Activated CD8-positive, alpha-beta memory T cell treated with anti-CD3 and anti-CD28 coated beads for 1 hour (primary cell): ENCODE measurements at places on chromosomes 12 and 14.

DNA sequence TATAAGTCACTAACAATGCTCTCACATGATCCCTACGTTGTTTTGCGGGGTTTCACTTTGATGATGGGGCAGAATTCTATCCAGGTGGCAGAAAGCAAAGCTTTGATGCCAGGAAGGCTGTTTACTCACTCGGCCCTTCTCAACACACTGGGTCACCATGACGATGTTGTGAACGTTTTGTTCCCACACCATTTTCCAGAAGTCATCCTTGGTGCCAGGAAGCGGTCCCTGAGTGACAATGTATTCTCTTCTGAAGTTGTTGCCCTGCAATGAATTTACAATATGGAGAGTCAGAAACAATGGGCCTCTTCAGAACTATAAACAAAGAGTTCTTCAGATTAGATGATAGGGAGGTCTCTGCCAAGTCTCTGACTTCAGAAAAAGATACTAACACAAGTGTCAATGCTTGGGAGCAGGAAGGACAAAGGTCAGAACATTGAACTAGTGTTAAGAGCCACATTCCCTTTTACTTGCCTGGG lies 101.3 kb downstream of the PTPRB start:
- DNase-seq, result no peak

GRCh38 chr12:74538491-74539258 lies 1.0 kb downstream of the ATXN7L3B start:
- no peak for DNase-seq

DNA sequence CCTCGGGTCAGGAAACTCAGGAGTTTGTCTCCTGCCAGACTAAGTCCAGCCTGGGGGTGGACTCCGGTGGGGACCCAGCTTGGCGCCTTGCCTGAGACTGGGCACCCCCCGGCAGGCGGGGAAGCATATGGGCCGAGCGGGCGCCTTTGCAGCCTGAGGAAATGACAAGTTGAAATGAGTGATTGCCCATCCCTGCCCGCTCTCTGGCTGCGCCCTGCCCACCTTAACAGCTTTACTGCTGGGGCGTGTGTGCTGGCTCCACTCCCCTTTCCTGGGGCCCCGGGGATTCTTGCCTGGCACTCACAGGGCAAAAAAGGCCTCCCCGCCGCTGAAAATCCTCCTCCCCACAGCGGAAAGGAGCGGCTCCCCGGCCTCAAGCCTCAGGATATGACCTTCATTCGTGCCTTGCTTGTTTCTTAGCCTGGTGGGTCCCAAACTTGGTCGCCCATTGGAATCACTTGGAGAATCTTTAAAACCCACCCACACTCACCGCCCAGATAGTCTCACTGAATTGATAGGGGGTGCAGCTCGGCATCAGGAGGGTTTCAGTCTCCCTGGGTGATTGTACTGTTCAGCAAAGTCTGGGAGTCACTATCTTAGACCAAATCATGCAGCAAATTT lies 1.5 kb downstream of the RFLNA start:
- no peak for DNase-seq

GRCh38 chr14:65703521-65703920 lies 291.0 kb downstream of the FUT8 start:
- DNase-seq, result no peak

- no peak for DNase-seq
Observed at GRCh38 chr12:82593901-82594396, 92.8 kb upstream of the TMTC2 start.

GRCh38 chr12:10967409-10967808 lies 19.3 kb downstream of the TAS2R50 start:
- no peak for DNase-seq

DNA sequence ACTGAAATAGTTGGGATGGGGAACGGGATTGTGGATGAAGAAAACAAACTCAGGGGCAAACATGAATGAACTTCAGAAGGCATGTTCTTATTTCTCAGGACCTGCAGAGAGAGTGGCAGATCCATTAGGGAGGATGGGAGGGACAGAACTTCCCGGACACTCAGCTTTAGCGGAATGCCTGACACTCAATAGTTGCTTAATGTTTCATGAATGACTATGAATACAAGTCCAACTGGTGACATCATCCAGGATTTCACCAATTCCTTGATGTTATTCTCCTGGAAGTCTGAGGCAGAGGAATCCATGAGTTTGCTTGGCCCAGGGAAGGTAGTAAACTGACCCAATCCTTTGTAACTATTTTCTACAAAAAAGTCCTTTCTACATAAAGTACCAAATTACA lies 37.8 kb upstream of the LRRC10 start:
- no peak for DNase-seq

GRCh38 chr12:96263449-96263902 lies 69.3 kb downstream of the ELK3 start:
- DNase-seq, result no peak

DNA sequence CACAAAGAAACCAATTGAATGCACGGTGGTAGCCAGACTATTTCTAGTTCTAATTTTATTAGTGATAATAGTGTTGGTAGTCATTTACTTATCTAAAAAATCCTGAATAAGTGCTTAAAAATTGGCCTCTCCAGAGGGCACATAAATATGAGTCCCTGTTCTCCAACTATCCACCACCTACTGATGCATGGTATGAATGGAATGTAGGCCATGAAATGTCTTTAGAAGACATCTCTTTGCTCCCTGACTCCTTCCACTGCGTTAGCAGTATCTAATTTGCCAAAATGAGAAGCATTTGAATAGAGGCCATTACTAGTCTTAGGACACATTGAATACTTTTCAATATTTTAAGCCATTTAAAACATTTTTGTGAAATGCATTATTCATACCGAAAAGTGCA lies 261.7 kb downstream of the LRFN5 start:
- no peak for DNase-seq

GRCh38 chr12:1644534-1645438 lies 15.8 kb downstream of the WNT5B start:
- DNase-seq, result no peak

GRCh38 chr14:90137807-90138206 lies 76.0 kb downstream of the KCNK13 start:
- no peak for DNase-seq

GRCh38 chr12:50243507-50243906 lies 39.8 kb downstream of the LIMA1 start:
- no peak for DNase-seq

- no peak for DNase-seq
Observed at GRCh38 chr14:94341656-94342333, 18.7 kb upstream of the SERPINA6 start.

DNA sequence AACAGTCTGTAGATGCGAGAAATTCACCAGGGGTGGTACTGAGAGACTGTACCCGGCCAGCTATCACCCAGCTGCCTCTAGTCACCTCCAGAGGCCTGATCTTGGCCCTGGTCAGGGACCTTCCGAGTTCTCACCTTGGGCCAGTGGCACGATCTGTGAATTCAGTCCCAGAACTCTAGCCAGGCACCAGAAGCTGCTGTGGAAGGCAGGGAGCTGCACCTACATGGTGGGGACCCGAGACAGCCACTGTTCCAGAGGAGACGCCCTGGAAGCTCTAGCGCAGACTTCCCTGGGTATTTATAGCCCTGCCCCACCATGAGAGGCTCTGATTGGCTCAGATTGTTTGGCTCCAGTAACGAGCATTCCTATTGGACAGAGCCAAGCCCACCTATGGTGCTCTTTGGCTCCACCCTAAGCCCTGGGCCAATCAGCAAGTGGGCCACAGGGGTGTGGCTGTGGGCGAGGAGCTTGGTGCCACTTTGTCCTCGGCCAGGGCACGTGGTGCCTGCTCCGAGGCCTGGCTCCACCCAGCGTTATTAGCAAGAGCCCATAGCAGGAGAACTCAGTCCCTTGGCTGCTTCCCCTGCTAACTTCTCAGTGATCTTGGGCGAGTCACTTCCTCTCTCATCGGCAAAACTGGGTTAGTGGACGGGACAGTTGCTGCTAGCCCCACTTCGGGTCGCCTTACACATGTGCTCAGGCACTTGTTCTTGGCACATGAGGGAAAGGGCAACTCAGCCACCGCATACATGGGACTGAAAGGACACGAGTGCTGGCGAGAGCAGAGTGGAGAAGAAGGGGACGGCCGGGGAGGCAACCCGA lies 89.0 kb upstream of the BCL11B start:
- DNase-seq, result no peak

- no peak for DNase-seq
Observed at GRCh38 chr12:18992336-18992735, 137.2 kb upstream of the PLEKHA5 start.

DNA sequence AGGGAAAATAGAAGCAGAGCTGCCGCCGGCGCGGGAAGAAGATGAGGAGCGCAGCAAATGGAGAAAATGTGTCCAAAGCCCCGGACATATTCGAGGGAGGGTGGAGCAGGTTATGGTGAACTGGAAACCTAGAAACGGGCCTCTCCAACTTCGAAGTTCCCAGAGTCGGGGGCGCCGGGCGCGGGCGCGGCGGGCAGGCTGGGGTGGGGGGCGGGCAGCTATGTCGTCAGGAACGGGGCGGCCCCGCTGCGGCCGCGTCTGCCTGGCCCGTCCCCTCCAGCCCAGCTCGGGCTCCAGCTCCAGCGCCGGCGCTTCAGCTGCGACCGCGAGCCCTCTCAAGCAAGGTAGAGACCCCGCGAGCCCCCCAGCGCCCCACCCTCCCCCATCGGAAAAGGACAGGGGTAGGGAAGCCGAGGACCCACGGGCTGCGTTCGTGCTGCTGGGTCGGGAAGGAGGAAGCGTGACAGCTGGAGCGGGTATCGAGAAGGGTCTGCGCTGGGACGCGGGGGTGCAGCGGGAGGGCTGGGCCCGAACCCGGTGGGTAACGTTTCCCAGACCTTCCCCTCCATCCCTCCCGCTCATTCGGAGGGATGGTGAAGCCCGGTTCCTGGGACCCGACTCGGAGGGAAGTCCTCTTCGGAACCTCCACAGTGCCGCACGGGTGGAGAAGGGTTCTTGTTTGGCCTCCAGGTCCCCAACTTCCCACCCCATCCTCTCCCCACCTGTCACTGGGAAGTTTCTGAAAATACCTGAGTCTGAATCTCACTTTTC lies 1.0 kb downstream of the DGKA start:
- DNase-seq, result no peak

DNA sequence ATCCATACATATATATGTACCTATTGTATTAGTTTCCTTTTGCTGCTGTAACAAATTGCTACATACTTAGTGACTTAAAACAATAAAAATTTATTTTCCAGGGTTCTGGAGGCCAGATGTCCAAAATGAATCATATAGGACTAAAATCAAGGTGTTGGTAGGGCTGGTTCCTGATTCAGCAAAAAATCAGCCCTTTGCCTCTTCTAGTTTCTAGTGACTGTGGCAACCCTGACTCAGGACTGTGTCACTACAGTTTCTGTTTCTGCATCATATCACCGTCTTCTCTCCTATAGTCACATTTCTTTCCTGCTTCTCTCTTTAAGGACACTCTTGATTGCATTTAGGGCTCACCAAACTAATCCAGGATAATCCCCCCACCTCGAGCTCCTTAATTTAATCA lies 386.3 kb upstream of the TBX3 start:
- DNase-seq, result no peak

DNA sequence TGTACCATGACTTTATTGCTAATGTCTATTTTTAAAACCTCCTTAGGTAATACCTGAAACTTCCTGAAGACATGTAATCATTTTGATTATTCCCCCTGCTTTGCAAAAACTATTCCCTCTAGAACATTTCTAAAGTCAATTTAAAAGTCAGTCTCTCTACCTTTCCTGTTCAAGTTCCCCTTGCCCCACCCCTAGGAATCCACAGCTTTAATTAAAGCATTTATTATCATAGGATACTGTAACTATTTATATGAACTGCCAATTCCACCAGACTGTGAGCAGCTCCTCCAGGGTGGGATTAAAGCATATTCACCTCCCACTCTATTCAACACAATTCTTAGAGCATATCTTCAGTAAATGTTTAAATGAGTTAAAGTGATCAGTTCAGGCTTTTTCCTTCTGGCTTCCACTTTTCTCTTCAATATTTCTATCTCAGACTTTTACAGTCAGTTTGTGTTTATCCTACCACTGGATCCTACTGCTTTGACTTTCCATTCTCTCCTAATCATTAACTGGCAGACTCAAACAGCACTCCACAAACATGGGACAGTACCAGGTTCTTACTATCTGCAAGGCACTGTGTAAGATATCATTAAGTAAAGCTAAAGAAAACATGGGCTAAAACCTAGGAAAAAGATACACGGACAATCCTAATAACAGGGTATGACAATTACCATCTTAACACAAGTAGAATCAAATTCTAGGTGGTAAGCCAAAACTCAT lies 39.1 kb downstream of the PTPN21 start:
- no peak for DNase-seq

DNA sequence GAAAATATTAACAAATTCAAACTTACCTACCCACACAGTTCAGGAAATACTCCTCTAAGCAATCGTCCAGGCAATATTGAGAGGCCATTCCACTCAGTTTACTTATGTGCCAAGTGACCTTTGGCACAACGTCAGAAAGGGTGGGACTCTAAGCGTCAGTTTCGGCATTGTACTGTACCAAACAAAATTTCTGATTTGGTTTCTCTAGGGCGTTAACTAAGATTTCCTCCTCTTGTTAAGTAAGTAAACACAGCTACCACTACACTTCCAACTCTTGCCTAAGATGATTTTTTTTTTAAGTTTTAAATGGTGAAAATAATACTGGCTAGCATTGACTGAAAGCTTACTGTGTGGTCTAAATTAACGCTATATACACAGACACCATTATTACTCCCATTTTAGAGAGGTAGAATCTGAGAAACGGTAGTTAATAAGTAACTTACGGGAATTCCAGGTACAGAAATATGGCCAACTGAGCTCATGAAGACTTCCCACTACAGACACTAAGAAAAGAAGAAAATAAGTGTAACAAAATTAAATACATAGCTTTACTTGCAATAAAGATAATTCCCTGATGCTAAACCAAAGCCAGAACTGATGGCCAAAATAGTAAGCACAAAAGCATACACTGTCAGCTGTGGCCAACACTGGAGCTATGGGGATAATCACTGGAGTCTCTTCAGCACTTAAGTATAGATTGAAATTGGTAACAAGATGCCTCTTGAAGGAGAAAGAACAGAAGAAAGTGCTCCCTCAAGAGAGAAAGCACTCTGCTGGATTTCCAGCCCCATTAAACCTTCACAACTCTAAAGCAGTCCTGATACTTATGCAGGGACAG lies 76.1 kb downstream of the EPS8 start:
- DNase-seq, result no peak

GRCh38 chr14:51609955-51610283 lies 41.8 kb upstream of the FRMD6 start:
- no peak for DNase-seq

DNA sequence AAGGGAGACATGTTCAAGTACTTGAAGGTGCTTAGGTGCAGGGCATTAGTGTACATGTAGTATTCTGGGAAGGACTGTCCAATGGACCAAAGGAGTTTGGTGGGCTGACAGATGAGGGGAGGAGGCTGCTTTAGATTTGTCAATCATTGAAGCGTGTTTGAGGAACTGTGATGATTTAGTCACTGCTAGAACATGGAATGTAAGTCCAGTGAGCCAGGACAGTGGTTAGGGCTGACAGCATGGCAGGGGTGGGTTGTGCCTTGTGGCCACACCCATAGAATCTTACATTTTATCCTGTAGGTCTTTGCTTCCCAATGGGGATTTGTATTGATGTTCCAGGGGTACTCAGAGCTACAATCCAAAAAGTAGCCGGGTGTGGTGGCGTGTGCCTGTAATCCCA lies 24.6 kb downstream of the DIP2B start:
- DNase-seq, result no peak

- DNase-seq, result no peak
Observed at GRCh38 chr12:31120392-31121008, 46.8 kb downstream of the DDX11 start.
